Lung (tissue), 17 donors: ENCODE measurements at places on chromosomes 2 and 18.
A peak's percentile ranks its signal among the peaks of the same experiment; 100 is the strongest.

DNA sequence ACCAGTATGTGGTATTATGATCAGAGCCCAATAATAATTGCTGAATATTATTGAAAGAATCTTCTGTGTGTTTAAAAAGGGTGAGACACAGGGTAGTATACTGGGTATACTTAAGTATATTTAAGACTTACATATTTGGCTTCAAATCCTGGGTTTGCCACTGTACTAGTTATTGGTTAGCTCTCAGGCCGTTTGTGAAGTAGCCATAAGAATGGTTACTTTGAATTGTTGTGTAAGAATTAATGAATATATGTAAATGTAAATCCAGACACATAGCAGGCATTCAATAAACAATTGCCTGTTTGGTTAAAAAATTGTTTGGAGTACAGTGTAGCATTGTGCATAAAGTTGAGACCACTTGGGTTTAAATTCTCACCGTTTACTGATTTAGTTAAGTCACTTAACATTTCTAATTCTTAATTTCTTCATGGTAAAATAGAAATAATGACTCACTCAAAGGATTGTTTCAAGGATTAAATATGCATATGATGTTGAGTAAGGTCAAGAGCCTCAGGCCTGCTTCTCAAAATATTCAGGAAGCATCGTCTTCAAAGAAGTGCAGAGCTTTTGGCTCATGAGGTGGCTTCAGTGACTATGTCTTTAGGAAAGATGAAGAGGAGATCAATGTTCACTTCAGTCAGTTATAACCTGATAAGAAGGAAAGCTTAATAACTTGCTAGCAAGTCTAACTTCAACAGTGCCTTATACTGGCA, 207.9 kb upstream of the NT5C1B start:
- DNase-seq: no peak

- DNase-seq: no peak
These were observed 120.3 kb downstream of the GLI2 start for GRCh38 chr2:120855855-120856405.

GRCh38 chr18:24918257-24918656, 433.7 kb downstream of the ZNF521 start:
- DNase-seq: no peak

GRCh38 chr18:56108478-56109367, 520.7 kb upstream of the TCF4 start:
- DNase-seq: no peak

GRCh38 chr2:62305421-62306176, 109.7 kb downstream of the B3GNT2 start:
- DNase-seq: peak; percentile 29

- DNase-seq: no peak
These were observed 640.9 kb upstream of the SETBP1 start for GRCh38 chr18:44039826-44040225.

GRCh38 chr2:105864262-105864661, 119.5 kb downstream of the NCK2 start:
- DNase-seq: no peak

DNA sequence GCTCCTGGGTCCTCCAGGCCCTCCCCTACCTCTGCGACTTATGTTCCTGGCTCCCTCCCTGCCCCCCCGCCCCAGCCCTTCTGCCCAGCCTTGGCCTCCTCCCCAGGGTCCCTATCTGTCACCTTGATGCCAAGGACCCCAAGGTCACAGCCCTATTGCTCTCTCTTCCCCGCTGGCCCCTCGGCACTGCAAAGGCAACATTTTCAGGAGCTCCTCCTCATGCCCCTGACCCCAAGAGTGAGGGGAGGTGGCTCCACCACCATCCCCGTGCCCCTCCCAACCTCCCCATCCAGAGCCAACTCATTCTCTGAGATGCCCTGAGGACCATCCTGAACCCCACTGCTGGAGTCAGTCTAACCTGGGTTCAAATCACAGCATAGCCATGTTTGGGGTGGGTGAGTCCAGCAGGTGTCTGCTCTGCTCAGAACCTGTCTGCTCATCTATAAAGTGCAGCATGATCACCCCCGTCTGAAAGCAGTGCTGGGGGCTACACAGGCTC, 11.7 kb downstream of the LIMS2 start:
- DNase-seq: no peak

- DNase-seq: no peak
These were observed 4.0 kb downstream of the CLIP4 start for GRCh38 chr2:29119211-29119610.

DNA sequence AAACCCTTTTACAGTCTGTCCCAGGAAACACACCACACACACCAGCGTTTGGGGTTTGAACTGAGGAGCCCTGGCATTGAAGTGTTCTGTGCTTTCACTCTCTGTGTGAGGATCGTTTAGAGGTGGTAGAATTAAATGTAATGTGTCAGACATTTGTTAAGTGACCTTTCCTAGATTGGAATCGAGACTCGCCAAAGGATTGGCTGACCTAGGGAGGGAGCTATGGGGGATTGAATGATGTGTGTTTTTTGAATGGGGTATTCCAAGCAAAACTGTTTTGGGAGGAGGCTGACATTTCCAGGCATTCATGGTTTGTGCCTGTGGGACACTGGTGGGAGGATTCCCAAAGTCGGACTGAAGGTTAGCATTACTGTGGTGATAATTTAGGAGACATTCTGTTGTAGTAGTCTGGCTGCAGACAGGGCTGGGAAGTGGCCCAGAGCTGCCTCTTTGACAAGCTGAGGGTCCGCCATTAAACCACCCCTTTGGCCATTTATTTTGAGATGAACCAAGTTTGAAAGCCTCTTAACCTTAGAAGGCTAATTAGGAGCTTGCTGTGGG, 1.7 kb downstream of the MYO1B start:
- DNase-seq: peak; percentile 43

DNA sequence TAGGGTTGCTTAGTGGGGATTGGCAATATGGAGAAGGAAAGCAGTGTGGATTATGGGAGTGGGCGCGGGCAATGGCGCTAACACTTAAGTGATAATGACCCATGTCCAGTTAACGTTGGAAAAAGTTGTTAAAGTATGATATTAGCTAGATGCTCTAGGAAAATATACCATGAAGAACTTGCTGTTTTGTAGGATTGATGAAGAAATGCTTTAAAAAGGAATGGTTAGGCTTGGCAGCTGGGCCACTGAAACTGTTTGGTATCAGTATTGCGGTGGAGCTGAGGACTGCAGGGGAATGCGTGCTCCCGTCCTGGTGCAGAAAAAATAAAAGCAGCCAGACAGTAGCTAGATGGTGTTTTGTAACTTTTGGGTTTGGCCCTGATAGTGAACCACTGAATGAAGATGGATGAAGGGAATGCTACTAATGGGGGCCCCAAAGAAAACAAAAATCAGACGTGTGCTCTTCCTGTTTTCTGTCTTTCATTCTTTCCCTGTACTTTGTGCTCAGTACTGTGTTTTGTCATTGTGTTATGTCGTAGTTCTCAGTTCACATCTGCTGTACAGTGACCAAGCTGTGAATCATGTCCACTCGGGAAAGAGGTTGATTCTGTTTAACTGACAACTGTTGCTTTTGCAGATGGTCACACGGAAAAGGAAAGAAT, 999 bp downstream of the INSIG2 start:
- peak; percentile 63 for DNase-seq

- DNase-seq: peak; percentile 33
These were observed 363.6 kb downstream of the CTNNA2 start for GRCh38 chr2:79876430-79876829.

- no peak for DNase-seq
These were observed 385.7 kb downstream of the NRXN1 start for GRCh38 chr2:50646226-50646625.

DNA sequence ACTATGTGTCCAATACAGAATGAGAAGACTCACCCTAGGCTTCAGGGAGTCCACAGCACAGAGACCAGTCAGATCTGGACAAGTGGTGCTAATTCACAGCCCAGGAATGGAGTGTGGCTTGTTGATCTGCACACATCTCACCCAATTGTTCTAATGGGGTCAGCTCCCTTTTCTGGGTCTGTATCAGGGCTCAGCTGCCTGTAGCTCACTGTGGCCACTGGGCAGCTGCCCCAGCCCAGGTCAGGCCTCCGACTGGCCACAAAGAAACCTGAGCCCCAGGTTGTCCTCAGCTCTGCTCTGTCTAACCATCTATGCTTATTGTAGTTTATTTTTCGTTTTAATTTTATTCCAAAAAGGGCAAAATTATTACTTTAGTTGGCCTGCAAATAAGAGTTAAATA, 202.3 kb upstream of the RAB6C start:
- no peak for DNase-seq

DNA sequence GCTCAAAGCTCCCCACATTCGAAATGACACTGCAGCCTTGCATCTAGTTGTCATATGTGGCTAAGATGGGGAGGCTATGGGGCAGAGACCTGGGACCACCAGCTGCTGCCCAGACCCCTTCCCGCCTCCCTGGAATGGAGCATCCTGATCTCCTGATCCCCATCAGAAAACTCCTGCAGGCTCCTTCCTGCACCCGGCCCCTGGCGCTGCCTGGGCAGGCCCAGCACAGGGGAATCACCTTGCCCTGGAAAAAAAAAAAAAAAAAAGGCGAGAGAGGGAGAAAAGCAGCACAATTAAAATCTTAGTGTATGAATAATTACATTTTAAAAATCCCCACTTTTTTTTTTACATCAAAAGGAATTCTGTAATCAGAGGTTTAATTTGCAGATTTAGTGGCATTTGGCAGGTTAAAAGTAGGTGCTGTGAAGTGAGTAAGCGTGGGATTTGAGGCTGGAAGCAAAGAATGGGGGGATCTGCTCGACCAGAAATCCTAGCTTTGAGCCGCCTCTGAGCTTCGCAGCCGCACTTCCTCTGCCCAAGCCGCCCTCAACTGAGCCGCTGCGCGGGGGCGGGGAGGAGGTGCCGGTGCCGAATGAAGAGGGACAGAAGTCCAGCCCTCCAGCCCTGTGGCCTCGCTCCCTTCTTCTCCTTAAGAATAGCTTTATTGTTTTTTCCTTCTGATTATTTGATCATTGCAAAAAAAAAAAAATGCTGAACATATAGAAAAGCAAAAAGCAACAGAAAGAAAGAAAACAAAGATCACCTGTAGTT, 30.0 kb downstream of the THNSL2 start:
- peak; percentile 37 for DNase-seq

- DNase-seq: no peak
These were observed 106.8 kb upstream of the FN1 start for GRCh38 chr2:215542690-215543089.

DNA sequence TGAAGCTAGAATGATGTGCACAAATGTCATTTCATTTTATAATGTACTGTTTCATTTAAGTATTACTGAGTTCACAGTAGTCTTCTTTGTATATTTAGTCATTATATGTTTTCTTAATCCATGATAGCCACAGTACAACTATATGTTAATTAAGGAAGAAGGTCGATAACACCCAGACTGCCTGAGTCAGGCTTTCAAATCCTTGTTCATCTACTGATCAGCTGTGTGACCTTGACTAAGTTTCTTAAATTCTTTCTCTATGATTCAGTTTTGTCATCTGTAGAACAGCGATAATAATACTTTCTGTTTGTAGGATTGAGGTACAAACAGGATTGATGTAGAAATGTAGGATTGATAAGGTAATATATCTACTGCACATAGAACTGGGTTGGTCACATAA, 5.4 kb downstream of the GCC2 start:
- no peak for DNase-seq

DNA sequence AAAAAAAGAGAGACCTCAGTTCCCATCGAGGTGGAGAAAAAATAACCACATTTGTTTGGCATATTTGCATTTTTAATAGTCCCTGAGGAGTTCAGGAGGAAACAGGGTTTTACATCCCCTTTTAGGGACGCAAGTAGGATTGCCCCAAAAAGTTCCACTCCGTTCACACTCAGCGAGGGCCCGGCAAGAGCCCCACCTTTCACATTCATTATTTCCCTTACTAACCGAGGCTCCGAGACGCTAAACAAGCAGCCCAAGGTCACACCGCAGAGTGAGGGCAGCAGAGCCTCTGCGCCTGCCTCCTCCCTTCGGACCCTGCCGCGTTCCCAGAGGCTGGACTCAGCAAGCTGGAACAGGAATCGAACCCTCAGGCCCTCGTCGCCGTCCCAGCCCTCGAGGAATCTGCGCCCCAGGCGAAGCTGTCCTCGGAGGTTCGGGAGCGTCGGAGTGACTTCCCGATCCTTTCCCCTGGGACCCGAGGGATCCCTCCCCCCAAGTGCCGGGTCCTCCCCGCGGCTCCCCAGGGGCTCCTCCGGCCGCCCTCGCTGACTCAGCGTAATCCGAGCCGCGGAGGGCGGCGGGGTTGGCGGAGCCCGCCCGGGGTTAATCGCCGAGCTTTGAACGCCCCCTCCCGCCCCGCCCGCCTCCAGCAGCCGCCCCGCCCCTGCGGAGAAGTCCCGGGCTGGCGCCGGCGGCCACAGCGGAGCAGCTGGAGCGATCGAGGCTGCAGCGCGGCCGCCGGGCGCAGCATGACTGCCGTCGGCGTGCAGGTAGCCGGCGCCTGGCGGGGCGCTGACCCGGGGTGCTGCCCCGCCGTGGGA, at the start of gene TMEM37:
Gene TMEM37, plus strand, starts transcription at position 700 of the 821 bp plus-strand sequence. Its CDS starts 50 bp downstream, at position 750.
- DNase-seq: peak; percentile 94

DNA sequence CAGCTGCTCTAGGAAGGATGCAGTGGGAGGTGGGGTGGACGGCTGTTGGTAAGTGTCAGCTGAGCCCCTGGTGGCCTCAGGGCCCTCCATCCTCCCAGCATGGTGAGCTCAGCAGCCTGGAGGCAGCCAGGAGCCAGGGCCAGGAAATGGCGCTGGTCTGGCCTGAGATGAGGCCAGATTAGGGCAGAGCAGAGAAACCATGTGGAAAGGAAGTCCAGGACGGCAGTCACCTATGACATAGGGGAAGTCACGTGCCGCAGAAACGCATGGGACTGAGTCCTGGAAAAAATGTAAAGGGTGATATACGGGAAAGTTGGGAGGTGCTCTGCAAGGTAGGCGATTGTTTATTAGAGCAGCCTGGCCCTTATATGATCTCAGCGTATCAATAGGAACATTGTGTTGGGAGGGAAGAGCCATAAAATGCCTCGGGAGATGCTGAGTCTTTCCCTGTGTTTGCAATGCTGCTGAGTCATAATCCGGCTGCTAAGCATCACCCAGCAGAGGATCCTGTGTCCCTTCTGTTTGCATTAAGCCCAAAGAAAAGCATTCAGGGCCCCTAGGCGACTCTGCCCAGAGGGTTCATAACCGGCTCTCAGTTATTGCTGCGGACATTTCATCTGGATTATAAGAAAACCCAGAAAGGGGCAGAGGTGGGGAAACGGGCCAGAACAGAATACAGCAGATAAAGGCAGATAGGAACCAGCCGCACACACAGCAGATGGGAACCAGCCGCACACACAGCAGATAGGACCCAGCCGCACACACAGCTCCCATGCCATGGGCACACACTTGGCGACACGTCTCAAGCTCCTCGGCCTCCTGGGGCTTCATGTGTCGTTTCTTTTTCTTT, 30.3 kb upstream of the B3GNT7 start:
- DNase-seq: peak; percentile 29

DNA sequence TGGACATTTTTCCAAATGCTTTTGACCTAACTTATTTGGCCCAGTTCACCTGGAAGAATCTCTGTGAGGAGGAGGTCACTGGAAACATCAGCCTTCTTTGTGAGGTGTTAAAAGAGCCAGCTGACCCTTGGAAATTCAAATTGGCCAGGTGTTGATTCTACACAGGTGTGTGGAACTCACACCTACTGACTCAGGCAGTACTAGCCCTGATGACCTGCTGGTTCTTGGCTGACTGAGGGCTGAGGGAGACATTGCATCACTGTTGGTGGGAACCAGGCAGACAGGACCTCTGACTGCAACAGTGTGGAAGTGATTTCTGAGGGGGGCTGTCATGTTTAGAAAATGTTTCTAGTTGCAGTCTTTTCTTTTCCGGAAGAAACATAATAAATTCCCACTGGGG, 242.2 kb upstream of the LRRTM1 start:
- DNase-seq: no peak

GRCh38 chr2:100392715-100393114, 24.8 kb downstream of the CHST10 start:
- no peak for DNase-seq
